Activated CD4-positive, alpha-beta T cell treated with anti-CD3 and anti-CD28 coated beads, Interleukin-2, amount 50 U/mL, for 24 hours (primary cell): ENCODE measurements at places on chromosomes 3 and 15.

DNA sequence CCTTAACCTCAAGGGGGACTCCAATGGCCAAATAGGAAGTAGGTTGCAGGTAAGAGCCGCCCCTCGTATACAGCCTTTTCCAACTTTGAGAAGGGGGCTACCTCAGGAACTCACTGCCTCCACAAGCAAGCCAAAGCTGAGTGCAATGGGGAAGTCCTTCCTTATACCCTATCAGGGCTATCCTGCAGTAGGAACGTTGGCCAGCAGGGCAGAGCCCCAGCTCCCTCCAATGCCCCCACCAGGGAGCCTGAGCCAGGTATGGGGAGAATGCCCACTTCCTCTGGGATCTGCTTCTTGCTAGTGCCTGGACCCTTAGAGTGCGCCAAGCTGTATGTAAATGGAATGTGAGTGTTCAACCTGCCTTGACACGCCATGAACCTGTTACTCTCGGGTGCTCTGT, 16.3 kb downstream of the CACNA2D2 start:
- DNase-seq: no peak

- DNase-seq: no peak
Observed at GRCh38 chr15:80059786-80060355, 395 bp downstream of the ZFAND6 start.

GRCh38 chr3:150285601-150286000, 122.5 kb upstream of the TSC22D2 start:
- no peak for DNase-seq

DNA sequence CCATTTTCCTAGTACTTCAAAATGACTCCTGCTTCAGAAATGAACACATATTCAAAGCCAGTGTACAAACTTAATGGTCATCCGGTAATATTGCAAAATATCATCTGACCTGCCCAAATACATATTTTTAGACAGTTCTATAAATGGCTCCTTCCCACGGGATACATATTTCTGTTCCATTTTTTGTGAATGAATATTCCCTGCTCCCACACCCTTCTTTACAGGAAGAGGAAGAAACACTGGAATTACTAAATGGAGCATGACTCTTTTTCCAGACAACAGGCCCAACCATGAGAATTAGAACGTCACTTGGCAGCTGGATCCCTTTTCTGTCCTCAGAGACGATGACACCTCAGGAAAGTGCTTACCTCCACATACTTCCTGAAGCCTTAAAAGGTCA, 38.0 kb upstream of the CBLB start:
- DNase-seq: no peak

DNA sequence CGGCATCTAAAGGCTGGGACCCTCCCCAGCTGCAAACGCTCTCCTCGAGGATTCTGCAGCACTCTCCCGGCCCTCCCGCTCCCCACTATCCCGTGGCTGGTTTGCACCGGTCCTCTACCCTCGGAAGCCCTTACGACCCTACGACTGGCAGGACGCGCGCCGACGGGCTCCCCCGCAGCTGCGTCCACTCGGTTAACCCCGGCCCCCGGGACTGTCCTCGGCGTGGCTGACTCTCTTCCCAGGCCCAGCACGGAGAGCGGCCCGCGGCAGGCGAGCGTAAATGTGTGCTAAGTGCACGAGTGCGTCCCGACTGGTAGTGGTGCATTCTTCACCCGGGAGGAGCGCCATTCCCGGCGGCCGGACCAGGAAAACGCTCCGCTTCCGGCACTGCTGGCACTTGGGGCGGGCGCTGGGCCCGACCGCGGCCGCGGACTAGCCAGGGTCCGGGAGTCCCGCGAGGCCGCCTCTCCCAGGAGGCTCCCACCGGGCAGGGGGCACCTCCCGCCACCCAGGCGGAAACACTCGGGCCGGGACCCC, 508 bp downstream of the GORASP1 start:
- no peak for DNase-seq

- DNase-seq: no peak
Observed at GRCh38 chr3:184868477-184868876, 56.5 kb downstream of the VPS8 start.

DNA sequence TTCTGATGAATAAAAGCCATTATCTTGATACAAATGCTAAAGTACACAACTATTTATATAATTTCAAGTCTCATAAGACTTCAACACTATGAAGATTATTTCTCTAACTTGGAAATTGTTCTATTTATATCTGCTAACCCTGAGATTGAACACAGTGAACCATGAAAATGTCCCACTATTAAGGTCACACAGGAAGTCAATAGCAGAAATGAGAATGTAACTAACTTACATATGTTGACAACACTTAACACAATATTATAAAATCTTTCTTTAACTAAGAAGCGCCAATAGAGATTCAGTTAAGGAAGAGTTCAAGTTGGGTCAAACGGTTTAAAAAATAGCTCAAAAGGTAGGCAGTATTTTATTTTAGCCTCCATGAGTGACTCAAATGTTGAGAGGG, 551.8 kb upstream of the CBLB start:
- no peak for DNase-seq

DNA sequence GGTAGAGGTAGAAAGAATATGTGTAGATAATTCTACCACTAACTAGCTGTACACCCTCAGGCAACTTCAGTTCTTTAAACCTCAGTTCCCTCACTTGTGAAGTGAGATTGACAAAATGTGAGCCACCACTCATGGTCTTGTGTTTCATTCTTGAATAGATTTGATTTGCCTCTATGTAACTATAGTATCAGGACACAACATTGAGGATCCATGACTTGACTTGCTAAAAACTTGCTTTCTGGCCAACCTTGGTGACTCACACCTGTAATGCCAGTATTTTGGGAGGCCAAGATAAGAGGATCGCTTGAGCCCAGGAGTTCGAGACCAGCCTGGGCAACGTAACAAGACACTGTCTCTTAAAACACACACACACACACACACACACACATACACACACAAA, 115.8 kb upstream of the FLNB start:
- no peak for DNase-seq

GRCh38 chr3:44989636-44990373, 13.8 kb downstream of the EXOSC7 start:
- DNase-seq: no peak

DNA sequence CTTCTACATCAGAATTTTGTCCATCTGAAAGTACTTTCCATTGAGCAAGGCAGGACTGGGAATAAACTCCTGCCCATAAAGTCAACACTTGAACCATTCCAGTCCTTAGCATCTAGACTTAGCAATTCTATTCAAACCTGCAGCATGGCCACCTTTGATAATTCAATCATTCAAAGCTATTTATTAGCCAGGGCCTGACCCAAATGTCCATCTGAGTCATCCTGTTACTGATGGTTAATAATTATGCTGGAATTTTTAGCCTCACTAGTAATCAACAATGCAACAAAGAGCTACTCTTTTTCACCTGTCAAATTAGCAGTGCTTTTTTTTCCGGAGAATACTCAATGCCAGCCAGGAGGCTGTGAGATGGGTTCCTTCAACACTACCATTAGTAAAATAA, 72.7 kb upstream of the SNRK start:
- DNase-seq: no peak

DNA sequence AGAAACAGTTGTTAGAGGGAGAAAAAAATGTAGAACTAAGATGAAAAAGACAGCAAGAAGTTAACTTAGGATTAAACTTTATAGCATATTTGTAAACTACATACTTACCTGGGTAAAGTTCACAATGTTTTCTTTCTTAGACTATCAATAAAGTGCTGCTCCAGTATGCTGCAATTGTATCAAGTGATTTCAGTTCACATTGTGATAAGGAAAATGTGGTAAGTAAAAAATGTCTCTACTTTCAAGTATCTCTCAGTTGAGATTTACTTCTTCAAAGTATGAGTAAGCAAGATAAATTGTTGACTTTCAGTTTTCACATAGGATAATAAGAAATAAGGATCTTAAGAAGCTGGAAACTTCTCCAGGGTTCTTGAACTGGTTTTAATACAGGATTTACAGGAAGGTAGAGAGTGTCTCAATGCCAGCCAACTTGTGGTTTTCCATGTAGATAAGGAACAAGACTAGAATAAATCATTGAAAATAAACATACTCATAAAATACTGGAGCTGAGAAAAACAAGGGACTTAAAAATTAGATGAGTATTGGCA, 528.8 kb downstream of the UNC13C start:
- no peak for DNase-seq

DNA sequence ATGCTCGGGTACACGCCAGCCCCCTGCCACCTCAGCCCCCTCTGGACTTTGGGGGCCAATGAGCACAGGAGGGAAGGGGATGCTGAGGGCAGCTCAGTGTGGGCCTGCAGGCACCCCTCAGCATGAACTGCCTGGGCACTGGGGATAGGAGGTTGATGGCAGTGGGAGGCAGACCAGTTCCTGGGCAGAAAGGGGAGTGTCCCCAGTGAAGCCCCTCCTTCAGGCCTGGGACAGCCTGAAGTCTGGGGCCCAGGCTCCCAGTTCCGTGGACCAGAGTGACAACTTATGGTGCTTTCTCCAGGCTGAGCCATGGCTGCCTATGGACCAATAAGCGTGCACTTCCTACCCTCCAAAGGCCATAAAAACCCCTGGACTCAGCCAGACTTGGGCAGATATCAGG, 63.3 kb upstream of the IMPG2 start:
- DNase-seq: no peak

- DNase-seq: no peak
Observed at GRCh38 chr3:89186456-89186855, 79.0 kb downstream of the EPHA3 start.

DNA sequence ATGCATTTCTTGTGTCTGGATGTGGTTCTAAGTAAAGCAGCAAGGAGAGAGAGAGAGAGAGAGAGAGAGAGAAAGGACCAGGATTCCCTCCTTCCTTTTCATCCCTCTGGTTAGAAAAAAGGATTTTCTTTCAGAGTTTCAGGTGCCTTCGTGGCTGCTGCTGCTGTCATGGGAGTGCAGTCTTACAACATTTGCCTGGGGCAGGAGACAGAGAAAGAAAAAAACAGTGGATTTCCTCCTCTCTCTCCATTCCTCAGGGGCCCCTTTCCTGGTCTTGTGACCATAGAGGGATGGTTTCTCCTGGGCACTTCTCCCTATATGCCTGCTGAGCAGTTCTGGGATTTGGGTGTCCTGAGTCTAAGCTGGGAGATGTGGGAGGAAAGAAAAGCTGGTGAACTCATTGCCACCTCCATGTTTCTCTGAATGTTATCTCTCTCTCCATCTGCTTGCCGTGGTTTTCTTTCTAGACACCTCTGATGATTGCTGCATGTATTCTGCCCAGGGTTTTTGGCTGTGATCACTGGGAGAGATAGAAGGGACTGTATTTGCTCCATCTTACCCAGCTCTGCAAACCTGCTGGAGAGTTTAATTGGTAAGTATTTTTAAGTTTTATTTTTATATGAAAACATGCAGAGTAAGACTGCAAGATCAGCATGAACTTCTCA, 142.4 kb upstream of the RGMA start:
- DNase-seq: no peak

GRCh38 chr15:29331669-29332068, 62.0 kb upstream of the NSMCE3 start:
- no peak for DNase-seq

GRCh38 chr3:65402597-65402996, 636.1 kb downstream of the MAGI1 start:
- no peak for DNase-seq

- no peak for DNase-seq
Observed at GRCh38 chr3:134617608-134618477, 33.0 kb downstream of the KY start.

- no peak for DNase-seq
Observed at GRCh38 chr3:63089007-63089750, 188.9 kb upstream of the SYNPR start.

DNA sequence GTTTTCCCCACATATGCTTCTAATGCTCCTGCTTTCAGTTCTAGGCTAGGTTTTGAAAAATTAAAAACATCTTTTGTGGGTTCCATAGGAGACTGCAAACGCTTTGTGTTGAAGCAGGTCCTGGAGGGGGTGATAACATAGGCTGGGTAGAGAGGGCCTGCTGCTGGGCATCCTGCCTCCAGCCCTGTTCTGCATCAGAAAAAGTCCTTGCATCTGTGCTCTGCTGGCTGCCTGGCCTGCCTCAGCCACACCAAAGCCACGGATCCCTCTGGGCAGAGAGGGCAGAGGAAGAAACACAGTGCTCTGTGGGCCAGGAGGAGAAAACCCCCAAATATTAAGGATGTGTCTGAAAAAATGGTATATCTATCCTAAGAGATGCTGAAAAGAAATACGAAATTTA, 3.9 kb upstream of the ARPP21 start:
- DNase-seq: no peak

GRCh38 chr3:66501483-66502244, 842 bp upstream of the LRIG1 start:
- no peak for DNase-seq

GRCh38 chr15:60540002-60540651, 61.2 kb upstream of the ICE2 start:
- no peak for DNase-seq

DNA sequence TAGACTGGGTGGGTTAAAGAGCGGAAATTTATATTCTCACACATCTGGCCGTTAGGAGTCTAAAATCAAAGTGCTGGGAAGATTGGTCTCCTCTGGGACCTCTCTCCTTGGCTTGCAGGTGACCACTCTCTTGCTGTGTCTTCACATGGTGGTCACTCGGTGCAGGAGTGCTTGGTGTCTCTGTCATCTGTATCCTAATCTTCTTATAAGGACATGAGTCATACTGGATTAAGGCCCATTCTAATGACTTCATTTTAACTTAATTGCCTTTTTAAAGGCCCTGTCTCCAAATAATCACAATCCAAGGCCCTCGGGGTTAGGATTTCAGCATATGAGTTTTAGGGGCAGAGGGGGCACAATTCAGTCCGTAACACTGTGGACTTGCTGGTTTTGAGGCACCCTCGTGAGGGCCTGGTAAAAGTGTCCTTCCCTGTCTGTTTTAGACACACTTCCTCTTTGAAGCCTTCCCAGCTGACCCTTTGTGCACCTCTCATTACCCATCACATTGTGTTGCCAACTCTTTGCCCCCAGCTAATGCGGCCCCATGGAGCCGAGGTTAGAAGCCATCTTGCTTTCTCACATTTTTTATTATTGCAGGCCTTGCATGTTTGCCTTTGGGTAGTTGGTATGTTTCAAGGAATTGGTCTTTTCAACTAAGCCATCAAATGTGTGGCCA, 3.2 kb downstream of the XYLB start:
- no peak for DNase-seq

GRCh38 chr3:61924090-61924735, 362.8 kb downstream of the PTPRG start:
- no peak for DNase-seq

- DNase-seq: no peak
Observed at GRCh38 chr15:58535894-58536293, 104.1 kb downstream of the LIPC start.

GRCh38 chr3:104646196-104646595, 720.5 kb upstream of the ALCAM start:
- DNase-seq: no peak

- no peak for DNase-seq
Observed at GRCh38 chr3:79255702-79256101, 512.1 kb downstream of the ROBO1 start.

GRCh38 chr15:85636351-85636750, 158.4 kb downstream of the KLHL25 start:
- no peak for DNase-seq

DNA sequence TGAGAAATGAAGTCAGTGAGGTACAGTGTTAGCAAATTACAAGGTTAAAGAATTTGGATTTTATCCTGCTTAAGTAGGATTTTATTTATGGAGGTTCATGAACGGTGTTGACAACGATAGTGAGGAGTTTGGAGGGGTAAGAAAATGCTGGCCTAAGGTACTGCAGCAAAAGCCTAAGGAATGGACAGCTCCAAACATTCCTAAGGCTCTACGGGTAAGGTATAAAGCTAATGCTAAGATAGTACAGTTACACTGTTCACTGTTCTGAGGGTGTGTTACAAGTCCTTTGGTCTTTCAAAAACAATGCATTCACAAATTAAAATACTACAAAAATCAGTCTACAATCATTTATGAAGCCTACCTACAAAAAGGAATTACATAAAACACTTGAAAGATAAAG, 7.3 kb downstream of the MTMR10 start:
- no peak for DNase-seq
